ENCODE measurements at places on chromosomes 4 and X.

DNA sequence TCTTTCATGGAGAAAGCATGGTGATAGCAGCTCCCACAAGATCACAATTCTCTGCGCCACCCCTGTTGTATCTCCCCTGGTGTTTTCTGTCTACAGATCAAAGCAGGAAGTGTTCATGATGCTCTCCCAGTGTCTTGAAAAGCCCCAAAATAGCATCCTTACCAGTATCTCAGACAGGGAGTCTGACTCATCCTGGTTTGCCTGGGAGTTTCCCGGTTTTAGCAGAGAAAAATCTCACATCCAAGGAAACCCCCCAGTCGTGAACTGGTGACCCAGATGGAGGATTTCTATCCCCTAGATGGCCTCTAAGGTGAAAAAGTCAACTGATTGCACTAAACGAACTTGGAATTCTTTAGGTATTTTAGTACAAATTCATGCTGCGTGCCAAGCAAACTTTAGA is 64.3 kb upstream of the NR0B1 start:
- no peak for DNase-seq

- no peak for DNase-seq
Measured at GRCh38 chr4:85738721-85739120, 263.8 kb downstream of the ARHGAP24 start.

DNA sequence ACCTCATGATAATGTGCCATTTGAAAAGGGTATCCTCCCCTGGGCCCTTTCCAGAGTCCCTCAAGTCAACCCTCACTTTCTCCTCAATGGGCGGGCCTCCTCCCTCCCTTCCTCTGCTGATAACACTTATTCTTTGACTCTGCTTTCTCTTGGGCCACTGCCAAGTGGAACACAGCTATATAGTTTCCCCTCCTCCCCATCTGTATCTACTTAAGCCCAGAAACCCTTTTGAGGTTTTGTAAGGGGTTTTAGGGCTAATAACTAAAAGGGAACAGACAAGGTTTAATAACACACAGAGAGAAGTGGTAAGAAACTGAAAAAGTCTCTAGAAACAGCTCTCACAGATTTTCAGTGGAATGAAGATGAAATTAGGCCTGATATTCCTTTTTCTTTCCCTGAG is 116.7 kb downstream of the GPC3 start:
- DNase-seq, result no peak

GRCh38 chr4:13527192-13527980 is 16.9 kb downstream of the NKX3-2 start:
- no peak for DNase-seq

- DNase-seq, result no peak
Measured at GRCh38 chr4:76679691-76680090, 218.3 kb downstream of the SOWAHB start.

GRCh38 chrX:16814597-16814996 is 28.3 kb downstream of the TXLNG start:
- no peak for DNase-seq

- DNase-seq, result no peak
Measured at GRCh38 chrX:57380026-57380796, 93.7 kb downstream of the FAAH2 start.

DNA sequence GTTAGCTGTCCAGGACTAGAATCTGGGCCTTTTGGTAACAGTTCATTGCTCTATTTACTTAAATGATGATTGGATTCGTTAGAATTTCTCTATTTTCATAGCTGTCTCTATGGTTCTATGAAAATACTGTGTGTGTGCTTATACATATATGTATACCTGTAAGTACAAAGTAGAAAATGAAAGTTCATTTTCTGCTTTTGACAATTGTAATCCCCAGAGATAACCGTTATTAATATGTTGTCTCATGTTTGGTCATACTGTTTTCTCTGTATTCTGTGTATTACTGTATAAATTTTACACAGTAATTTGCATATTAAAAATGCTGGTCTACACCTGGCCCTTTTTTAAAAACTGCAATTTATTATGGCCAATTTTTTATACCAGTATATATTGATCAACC is 55.4 kb downstream of the CLCN3 start:
- no peak for DNase-seq

DNA sequence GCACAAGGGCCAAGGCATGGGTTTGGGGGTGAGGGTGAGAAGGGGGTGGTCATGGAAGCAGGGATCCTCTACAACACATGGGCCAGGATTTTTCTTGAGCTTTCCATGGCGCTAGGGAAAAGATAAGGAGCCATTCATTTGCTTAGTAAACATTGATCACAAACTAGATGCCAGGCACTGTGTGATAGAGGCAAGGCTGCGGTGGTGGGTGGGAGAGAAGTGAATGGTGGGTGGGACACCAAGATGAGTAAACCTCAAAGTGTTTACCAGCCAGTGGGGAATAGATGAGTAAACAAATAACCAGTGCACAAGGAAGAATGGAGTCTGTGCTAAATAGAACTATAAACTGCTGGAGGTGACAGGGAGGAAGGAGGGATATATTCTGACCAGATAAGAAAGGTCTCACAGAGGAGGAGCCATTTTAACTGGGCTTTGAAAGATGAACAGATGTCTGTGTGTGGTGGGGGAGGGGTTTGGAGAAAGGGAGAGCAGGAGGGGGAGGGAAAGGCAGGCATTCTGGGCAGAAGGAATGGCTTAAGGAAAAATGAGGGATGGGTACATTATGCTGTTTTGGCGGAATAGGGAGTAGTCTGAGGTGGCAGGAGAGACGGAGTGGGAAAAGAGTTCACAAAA is 48.0 kb upstream of the LAS1L start:
- DNase-seq, result no peak

DNA sequence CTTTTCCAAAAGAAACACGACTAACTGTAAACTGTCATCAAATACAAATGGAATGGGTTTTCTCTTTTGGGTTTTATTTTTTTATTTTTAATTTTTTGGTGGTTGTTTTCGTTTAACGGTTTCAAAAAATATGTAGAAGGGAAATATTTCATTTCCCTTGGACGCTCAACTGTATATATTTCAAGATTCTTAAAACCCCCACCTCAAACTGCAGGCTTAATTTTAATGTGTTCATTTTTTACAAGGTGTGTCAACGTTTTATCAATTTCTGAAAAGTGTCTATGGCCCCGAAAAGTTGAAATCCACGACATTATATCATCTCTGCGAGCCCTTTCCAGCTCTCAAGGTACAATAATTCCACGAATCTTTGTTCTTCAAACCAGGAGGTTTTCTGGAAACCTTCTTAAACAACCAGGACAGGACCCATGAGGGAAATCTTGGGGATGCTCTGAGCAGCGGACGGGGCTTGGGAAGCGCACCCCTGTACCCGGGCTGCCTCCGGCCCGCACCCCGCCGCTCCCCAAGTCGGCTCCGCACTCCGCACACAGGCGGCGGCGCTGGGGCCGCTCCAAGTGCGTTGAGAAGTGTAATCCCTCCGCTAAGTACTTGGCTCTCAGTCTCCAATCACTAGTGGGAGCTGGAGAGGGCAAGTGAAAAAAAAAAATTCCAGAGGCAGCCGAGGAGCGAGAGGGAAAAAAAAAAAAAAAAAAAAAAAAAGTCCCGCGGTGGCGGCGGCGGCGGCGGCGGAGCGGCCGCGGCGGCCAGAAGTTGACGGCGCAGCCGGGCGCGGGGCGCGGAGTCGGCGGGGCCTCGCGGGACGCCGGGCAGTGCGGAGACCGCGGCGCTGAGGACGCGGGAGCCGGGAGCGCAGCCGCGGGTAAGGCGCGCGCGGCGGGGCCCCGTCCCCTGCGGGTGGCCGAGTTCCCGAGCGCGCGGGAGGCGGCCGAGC is at the start of gene BMPR1B:
Gene BMPR1B (plus strand): TSS at position 764 of the 949 bp plus-strand sequence. CDS start 346,470 bp downstream, outside the sequence.
- peak; percentile 61 for DNase-seq

DNA sequence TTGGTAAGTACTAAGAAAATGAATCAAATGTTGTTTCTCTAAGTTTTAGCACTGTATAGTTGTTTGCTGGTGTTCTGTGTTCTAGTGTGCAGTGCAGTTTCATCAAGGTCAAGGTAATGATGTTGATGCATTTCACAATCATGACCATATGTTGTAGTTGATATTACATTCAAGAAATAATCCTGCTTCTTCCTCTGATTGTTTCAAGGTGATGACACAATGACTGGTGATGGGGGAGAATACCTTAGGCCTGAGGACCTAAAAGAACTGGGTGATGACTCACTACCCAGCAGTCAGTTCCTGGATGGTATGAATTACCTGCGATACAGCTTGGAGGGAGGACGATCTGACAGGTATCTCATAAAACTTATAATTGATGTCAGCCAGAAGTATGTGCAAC is 261.6 kb downstream of the ANK2 start:
- DNase-seq, result no peak

GRCh38 chrX:71320126-71320525 is 18.6 kb downstream of the ITGB1BP2 start:
- DNase-seq, result no peak

DNA sequence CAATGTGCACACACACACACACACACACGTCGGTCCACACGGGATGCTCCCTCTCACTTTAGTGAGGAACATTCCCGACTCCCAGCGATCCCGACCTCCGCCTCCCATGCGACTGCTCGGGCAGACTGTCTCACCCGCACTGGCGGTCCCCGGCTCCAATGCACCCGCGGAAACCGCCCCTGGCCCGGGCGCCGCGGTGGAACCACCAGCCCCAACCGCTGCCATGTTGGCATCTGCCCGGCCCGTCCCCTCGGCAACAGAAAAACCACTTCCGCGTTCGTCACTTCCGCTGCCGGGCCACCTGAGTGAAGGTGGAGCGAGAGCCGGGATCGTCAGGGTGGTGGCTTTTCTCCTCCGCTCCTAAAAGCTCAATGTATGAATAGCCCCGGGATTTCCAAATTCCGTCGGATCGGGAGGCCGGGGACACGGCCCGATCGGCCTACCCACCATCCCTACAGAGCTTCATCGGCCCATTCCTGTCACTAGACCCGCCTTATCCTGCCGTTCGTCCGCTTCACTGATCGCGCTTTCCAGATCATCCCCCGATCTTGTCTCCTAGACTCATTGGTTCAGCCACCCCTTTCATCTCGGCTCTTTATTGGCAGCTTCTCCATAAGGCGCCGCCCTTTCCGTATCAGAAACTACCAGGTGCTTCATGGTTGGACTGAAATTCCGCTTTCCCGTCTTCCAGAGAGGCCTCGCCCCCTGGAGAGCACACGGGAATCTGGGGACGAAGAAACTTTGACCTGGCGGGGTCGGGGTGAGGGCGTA is at the start of gene SLC35A2:
Gene SLC35A2 (minus strand): TSS at position 235 of the 771 bp plus-strand sequence. CDS start 10 bp downstream, at position 225.
- peak; percentile 85 for DNase-seq

GRCh38 chr4:15963001-15963451 is at the start of gene FGFBP2:
Gene FGFBP2 (minus strand): TSS chr4:15963175. CDS start chr4:15963129, 46 bp downstream.
- DNase-seq, result peak; percentile 48

GRCh38 chr4:1325176-1325480 is 21.9 kb upstream of the UVSSA start:
- no peak for DNase-seq

- DNase-seq, result peak; percentile 7
Measured at GRCh38 chrX:118115953-118116712, 477 bp downstream of the KLHL13 start.

GRCh38 chrX:70354716-70355115 is 64.8 kb downstream of the KIF4A start:
- DNase-seq, result no peak

DNA sequence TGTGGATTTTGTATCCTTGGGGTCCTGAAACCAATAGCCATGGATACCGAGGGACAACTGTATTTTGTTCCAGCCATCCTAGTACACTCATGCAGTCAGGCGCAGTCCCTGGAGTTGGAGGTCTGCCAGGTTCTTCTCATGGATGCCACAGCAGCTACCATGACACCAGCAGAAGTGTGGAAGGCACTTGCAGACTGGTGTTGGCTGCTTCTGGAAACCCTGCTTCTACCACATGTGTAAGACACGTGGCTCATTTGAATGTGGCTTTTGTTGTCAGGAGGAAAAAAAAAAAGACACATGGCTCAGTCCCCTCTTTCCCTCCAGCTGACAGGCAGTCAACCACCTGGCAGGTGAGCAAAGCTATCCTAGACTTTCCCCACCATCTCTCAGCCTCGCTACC is 19.4 kb downstream of the DRD5 start:
- DNase-seq, result no peak

DNA sequence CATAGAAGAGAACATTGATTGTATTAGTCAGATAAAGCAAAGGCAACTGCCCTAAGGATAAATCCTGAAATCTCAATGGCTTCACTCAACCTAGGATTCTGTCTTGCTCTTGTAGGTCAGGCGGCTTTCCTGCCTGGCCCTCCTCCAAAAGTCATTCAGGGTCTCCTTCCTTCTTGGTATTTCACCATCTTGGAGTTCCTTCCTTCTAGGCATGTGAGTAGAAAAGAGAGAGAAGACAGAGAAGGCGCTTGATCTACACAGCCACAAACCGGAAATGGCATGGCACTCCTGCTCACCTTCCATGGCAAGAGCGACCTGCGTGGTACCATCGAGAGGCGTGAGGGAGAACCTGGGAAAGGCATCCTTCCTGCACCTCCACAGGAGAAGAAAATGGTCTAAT is 45.3 kb upstream of the HELT start:
- no peak for DNase-seq

DNA sequence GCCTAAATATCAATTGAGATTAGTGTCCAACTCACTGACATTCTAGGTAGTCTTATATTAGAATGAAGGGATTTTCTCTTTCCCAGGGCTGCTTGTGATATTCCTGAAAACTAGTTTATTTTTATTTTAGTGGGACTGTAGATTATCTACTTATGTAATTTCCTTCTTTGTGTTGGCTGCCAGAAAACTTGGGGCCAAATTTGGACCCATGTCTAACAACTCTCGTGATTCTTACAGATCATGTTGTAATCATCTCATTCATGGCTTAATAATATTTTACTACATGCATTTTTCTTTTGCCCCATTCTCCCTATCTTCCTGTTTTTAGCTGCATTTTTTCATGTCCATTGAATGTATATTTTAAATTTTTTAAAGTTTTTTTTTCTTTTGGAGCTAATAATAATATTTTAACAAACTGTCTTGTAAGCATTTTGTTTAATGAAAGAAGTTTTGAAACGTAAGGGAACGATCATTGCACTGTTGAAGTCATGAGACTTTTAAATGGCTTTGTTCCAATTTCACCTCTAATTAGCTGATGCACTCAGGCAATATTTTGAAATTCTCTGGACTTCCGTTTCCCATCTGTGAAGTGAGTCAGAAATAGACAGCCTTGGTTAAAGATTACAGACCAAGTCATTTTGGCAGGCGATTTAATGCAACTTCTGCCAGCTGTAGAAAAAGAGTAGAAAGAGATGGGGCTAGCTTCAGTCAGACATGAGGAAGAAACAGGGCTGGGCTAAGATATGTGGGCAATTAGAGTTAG is 14.3 kb upstream of the TDO2 start:
- peak; percentile 94 for DNase-seq

GRCh38 chr4:189656641-189657040 is 284.0 kb upstream of the FRG1 start:
- DNase-seq, result no peak

GRCh38 chr4:130703211-130703935 is 1607.4 kb downstream of the C4orf33 start:
- no peak for DNase-seq

- peak; percentile 69 for DNase-seq
Measured at GRCh38 chrX:154840856-154841255, 6.4 kb upstream of the SMIM9 start.

GRCh38 chrX:110407910-110408545 is 49.4 kb downstream of the RTL9 start:
- peak; percentile 56 for DNase-seq

DNA sequence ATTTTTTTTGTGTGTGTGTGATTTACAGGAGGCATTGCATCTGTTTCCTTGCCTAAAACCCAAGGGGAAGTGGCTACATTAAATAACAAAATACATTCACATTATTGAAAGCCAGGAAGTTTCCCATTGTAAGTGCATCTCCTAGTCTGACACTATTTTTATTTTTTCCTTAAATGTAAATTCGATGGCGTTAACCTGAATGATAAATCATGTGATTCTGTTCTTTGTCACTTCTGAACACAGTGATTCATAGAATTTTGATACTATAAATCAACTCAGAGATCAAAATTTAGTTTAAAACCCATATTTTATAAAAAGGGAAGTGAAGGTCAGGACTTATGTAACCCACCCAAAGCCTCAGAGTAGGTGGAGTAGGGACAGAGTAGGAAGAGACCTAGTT is 258.1 kb downstream of the GABRG1 start:
- no peak for DNase-seq
